ENCODE measurements at places on chromosomes 4 and X.

DNA sequence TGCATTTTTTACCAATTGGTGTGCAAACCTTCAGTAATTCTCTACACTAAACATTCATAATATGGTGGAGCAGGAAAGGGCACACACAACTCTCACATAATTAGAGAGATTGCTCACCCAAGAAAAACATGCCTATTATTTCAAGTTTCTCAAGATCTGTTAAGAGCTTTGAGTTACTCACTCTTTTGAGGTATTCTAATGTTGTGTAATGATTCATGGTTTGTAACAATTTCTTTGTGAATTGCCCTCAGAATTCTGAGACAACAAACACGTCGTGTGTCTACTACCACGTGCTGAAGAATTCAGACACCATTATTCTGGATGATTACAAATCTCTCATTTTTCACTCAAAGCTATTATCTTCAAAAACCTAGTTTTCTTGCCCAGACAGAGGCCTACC, 82.8 kb downstream of the PDGFC start:
- no peak for DNase-seq

DNA sequence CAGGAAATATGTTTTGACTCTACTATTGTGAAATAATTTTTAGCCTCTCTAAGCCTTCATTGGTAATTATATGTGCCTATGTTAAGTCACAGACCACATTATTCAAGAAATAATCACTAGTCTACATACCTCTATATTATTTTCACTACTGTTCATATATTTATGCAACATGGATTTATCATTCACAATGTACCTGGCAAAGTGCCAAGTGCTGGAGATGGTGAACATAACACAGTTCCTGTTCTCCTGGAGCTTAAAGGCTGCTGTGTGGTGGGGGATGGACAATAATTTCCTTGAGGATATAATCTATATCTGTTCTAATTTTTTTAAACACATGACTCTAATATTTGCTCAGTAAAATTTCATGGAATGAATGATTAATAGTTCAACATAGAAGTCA, 527.7 kb upstream of the CXorf51A start:
- no peak for DNase-seq

DNA sequence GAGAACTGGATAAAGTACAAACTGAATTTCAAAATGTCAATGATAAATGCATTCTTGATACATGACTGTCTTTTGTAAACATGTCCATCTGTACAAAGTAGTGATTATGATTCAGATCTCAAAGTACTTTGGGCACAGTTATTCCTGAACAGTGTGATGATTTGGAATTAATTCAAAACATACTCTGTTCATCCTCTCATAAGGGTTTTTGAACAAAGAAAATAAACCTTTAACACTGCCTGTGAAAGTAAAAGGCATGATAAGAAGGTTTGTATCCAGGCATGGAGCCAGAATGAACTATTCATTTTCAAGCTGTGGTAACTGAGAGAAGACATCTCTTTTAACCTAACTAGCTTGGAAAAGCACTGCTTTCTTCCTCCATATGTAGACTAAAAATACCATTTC, 883 bp upstream of the KLHL4 start:
- DNase-seq, result no peak

DNA sequence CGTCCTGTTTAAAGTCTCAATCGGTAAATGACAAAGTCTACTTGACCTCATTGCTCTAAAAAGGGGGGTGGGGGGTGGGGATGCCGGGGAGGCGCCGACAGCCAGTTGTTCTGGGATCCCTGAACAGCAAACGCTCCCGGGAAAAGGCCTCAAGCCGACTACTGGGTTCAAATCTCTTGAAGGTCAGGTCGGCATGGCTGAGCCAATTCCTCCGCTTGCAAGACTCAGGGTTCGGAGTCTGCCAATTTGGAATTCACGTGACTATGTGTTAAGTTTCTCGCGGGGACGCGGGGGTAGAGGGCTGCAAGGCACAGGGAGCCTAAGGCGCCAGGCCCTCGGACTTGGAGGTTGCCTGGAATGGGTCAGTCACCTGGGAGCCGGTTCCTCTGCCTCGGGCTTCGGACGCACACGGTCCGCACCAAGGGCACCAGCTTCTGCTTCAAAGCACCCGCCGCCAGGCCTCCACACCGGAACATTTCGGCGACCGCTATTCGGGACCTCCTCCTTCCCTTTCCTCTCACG, 399 bp downstream of the AIFM1 start:
- DNase-seq, result no peak

- no peak for DNase-seq
Measured at GRCh38 chr4:66991521-66991920, 553.8 kb downstream of the CENPC start.

GRCh38 chr4:150244600-150244999, 166.4 kb downstream of the DCLK2 start:
- DNase-seq, result no peak

- DNase-seq, result no peak
Measured at GRCh38 chr4:94431388-94431787, 20.4 kb upstream of the PDLIM5 start.

DNA sequence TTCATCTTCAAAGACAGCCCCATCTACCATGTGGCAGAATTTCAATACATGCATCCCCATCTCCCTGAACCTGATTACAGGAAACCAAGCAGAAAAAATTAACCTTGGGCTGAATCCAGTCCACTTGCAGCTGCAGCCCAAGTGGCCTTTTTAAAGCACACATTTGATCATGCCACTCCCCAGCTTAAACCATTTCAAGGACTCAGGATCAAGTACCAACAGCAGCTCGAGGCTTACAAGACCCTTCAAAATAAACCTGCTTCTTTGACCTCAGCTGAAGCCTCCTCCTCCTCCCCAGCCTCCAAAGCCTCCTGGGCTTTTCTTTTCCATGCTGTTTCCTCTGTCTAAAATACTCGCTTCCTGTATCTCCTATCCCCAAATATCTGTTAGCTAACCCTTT, 50.7 kb upstream of the KIT start:
- DNase-seq, result no peak

GRCh38 chr4:39004758-39005157, 27.5 kb downstream of the TMEM156 start:
- no peak for DNase-seq

GRCh38 chrX:47707031-47707780, 48.2 kb upstream of the UXT start:
- no peak for DNase-seq

DNA sequence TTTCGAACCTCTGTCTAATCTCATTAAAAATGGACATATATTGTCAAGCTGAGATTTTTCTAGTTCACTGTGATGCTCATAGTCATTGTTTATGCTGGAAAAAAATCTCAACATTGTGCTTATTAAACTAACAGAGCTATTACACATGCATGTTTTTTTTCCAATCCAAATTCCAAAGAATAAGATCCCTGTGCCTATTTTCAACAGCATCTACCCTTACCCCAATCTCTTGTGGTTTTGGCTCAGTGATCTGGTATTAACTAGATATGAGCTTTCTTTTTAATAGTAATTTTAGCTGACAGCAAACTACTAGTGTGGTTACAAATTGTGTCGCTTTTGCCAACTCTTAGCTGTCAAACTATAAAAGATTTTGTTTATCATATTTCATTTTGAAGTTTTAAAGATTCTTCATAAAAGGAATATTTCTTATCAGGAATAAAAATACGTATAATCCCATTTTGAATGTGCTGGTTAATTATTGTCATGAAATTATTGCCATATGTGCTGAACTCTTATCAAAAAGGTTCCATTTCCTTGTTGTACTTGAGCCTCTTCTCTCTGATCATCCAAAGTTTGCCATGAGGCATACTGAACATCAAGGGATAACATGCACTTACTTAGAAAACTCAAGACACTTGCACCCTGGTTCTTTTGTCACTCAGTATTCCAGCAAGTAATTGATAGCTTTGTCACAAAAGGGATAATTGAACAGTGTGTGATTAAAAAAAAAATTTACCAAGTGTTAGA, 241.2 kb downstream of the ARHGAP24 start:
- DNase-seq, result no peak

DNA sequence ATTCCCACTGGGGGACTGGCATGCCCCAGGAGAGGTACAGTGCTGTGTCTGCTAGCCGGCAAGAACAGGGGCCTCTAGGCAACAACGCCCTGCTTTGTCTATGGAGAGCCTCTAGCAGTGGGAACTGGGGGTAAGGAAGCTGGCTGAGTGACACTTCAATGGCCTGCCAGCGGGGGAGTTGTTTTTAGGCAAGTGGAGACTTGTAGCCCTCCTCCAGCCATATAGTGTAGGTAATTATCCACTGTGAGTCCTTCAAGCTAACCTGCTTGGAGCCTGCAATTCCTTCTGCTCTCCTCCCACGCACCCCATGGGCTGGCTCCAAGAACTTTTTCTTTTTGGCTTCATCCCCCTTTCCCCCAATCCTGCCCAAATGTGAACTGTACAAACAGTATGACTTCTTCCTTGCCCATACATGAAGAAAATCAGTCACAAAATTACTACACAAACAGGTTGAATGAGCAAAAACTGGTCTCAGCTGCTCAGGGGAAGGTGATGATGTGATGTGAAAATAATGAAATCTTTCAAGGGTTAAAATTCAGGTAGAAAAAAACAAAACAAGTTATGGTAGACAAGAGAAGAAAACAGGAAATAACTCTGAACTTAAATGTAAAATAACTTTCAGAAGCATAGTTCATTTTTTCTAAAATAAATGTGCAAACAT, 33.1 kb downstream of the LEF1 start:
- no peak for DNase-seq

DNA sequence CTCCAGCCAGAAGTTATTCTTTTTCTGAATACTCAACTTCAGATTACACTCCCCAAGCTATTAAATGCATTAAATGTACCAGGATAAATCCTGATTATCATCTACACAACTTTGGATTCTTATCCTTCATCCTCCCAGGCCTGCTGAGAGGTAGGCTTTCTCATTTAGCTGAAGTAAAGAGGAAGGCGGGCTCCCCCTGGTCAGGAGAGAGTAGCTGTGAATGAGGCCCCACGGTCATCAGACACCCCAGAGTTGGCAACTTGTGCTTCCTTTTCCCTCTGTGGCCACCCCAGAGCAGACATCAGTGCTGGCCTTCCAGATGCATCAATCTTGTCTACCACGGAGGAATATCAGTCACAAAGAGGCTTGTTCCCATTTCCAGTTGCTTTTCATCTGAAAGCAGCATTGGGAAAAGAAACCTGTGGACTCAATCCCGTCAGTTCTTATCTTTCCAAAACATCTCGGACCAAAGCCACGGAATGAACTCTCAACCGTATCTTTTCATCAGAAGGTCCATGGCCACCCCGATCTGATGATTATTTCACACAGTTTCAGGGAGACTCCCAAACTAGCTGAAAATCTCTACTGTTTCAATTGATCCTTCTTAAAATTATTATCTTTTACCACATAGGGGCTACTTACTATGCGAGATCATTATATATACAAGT, 79.2 kb downstream of the FBXO8 start:
- no peak for DNase-seq

GRCh38 chr4:104395168-104395614, 99.5 kb downstream of the CXXC4 start:
- no peak for DNase-seq

- DNase-seq, result no peak
Measured at GRCh38 chr4:78780093-78780492, 3.9 kb downstream of the BMP2K start.

DNA sequence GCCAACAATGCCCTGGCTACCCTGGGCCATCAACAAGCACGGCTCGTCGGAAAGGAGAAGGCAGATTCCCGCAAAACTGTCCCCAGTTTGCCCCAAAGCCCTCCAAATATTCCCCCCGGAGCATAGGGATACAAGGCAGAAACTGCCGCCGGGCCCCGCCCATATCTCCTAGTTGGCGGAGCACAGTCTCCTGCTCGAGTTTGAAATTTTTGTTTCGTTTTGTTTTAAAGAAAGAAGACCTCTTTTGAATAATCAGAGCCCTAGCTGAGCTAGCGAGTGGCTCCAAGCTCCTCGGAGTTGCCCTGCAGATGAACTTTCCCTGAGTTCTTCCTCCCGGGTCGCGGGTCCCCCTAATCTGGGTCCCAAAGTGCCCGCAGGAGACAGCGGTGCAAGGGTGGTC, 138.1 kb upstream of the ZIC3 start:
- peak; percentile 19 for DNase-seq

DNA sequence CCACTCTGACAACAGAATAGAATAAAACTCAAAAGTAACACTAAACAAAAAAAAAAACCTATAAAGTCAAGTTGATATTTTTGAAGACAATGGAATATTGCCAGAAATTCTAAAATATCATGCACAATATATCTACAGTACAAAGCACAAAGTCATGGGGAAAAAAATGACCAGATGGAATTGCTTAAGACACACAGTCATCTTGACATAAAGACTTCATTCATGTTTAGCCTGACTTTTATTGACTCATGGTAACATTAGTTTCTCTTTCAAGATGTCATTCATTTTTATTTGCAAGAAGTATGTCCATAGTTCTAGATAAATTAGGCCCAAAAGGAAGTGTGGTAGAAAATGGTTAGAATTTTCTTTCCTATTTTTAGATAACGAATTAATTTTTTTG, 259.1 kb downstream of the CAMK2D start:
- no peak for DNase-seq

DNA sequence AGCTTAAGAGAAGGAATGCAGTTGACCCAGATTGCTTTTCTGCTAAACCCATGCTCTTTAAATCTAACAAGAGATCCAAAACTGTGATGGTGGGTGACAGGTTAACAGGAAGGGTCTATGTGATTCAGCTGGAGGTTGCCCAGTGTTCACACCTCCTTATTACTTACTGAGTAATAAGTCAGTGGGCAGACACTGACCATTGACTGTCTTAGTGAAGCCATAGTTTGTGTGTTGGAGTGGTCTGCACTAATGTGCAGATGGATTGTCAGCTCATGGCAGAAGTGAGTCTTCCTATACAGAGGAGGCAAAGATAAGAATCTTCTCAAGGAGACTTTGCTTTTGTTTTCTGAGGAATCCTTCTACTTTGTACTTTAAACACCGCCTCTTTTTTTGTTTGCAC, 15.2 kb upstream of the RUFY3 start:
- no peak for DNase-seq

- no peak for DNase-seq
Measured at GRCh38 chr4:2850966-2851798, 7.5 kb downstream of the ADD1 start.

- DNase-seq, result no peak
Measured at GRCh38 chr4:6769233-6769988, 13.1 kb upstream of the KIAA0232 start.

DNA sequence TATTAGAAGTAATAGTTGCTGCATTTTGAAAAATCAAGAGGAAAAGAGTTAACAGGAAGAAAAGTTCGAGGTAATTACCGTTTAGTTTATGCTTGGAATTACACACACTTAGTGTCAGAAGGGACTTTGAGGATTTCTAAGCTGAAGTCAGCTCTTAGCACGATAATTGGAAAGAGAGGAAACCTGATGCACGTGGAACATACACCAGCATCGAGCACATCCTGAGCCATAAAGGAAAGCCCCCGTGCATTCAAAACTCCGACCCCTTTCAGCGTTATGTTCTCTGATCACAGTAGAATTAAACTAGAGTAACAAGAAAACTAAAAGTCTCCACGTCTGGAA, 400 bp upstream of the PAQR3 start:
- DNase-seq, result no peak

DNA sequence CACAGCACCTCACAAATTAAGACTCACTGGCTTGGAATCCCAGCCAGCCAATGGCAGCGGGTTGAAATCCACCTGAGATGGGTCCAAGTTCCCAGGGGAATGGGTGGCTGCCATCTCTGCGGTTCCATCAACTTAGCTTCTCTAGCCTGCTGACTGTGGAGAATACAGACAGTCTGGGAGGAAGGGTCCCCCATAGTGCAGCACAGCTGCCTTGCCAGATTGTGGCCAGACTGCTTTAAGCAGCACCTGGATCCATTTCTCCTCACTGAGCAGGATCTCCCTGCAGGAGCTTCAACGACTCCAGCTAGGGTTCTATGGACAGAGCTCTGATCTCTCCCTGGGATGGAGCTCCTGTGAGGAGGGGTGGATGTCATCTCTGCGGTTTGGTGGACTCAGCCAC, 51.8 kb downstream of the DCK start:
- DNase-seq, result no peak

Data from GM12892 (cell line).